Fibroblast of skin of left biceps (primary cell): ENCODE measurements at places on chromosomes 4 and X.

- no peak for DNase-seq
Observed at GRCh38 chrX:103864886-103865534, 33.0 kb upstream of the RAB9B start.

DNA sequence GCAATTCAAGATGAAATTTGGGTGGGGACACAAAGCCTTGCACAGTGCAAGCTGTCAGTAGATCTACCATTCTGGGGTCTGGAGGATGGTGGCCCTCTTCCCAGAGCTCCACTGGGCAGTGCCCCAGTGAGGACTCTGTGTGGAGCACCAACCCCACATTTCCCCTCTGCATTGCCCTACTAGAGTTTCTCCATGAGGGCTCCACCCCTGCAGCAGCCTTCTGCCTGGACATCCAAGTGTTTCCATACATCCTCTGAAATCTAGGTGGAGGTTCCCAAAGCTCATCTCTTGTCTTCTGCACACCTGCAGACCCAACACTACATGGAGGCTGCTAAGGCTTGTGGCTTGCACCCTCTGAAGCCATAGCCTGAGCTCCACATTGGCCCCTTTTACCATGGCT is 402.3 kb downstream of the RAB28 start:
- DNase-seq = no peak

GRCh38 chr4:48203819-48204218 is 65.8 kb downstream of the TEC start:
- no peak for DNase-seq

- no peak for DNase-seq
Observed at GRCh38 chrX:53084863-53085262, 2.7 kb downstream of the TSPYL2 start.

DNA sequence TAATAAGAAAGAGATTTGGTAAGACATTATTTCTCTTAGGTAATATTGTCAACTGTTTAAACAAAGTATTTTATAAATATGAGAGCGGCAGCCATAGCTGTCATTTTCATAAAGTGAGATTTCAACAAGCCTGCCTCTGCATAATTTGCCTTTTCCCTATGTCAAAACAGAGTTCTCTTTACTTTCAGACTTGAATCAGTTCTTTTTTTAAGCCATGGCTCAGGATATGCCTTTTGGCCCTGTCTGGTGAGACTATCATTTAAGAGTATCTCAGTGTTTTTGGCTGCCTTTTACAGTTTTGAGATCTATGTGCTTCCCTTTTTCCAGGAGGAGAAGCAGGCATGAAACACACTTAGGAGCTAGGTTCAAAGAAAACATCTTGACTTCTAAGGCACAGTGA is 7.5 kb upstream of the GUCY1A1 start:
- DNase-seq = no peak
